Uterine smooth muscle cell (primary cell): ENCODE measurements at places on chromosomes 13 and 19. TPM values are rescaled to one million over a fixed set of nuclear protein-coding genes. Genes with fewer than 3 reads are reported as not detected.

C19orf67 gene
- total RNA-seq, result not detected in 2 replicates

RASIP1 gene
- 0.44 and 0.87 TPM in 2 replicates for total RNA-seq

TMEM221 gene
- 0.25 TPM in 1 of 2 replicates, not detected in the other for total RNA-seq

FPR2 gene
- not detected in 2 replicates for total RNA-seq

ZNF541 gene
- total RNA-seq, result 0.12 and 0.44 TPM in 2 replicates

ZNF555 gene
- 5.9 and 12.1 TPM in 2 replicates for total RNA-seq

C13orf42 gene
- not detected in 2 replicates for total RNA-seq

OR7A5 gene
- not detected in 2 replicates for total RNA-seq

GSX1 gene
- total RNA-seq, result not detected in 2 replicates

ELSPBP1 gene
- total RNA-seq, result not detected in 2 replicates

TRIP10 gene
- 39.1 and 41.6 TPM in 2 replicates for total RNA-seq

EPSTI1 gene
- 2.4 TPM in 2 replicates for total RNA-seq

THOP1 gene
- total RNA-seq, result 101 and 173 TPM in 2 replicates

SIPA1L3 gene
- 12.7 and 15.4 TPM in 2 replicates for total RNA-seq

CAMSAP3 gene
- not detected in 2 replicates for total RNA-seq

SPACA7 gene
- not detected in 2 replicates for total RNA-seq

CLEC17A gene
- 0.12 TPM in 1 of 2 replicates, not detected in the other for total RNA-seq

FXYD1 gene
- 0.33 and 0.87 TPM in 2 replicates for total RNA-seq

F10 gene
- total RNA-seq, result 4.8 and 11.9 TPM in 2 replicates

EID2B gene
- 4.5 and 7.5 TPM in 2 replicates for total RNA-seq

CYP2A7 gene
- total RNA-seq, result not detected in 2 replicates

CYP4F12 gene
- total RNA-seq, result not detected in 2 replicates

ENOX1 gene
- 4.2 and 7.4 TPM in 2 replicates for total RNA-seq

NDUFA7 gene
- 12.5 and 15.1 TPM in 2 replicates for total RNA-seq

SPACA6 gene
- total RNA-seq, result 7.6 and 12.5 TPM in 2 replicates

THSD1 gene
- 8.4 and 14.1 TPM in 2 replicates for total RNA-seq

CLEC4M gene
- total RNA-seq, result not detected in 2 replicates

IGFL2 gene
- total RNA-seq, result not detected in 2 replicates

DACT3 gene
- 6.2 and 8.0 TPM in 2 replicates for total RNA-seq

TLE2 gene
- total RNA-seq, result 0.33 and 1.7 TPM in 2 replicates

NLRP11 gene
- not detected in 2 replicates for total RNA-seq

KLK3 gene
- total RNA-seq, result not detected in 2 replicates

TNFRSF19 gene
- 11.9 and 41.9 TPM in 2 replicates for total RNA-seq

SLC1A6 gene
- under 0.01 TPM in 1 of 2 replicates, not detected in the other for total RNA-seq

NLRP12 gene
- total RNA-seq, result not detected in 2 replicates

SUPT5H gene
- total RNA-seq, result 63.1 and 67.6 TPM in 2 replicates

KLK4 gene
- total RNA-seq, result not detected in 2 replicates

ZNF653 gene
- 8.2 and 10.6 TPM in 2 replicates for total RNA-seq

MCEMP1 gene
- total RNA-seq, result not detected in 2 replicates

DHDH gene
- not detected in 2 replicates for total RNA-seq
